ENCODE measurements at places on chromosomes 5 and 9. TPM values are rescaled to one million over a fixed set of nuclear protein-coding genes. Genes with fewer than 3 reads are reported as not detected.

- H3K4me3 ChIP-seq, result no peak overlapping the region
- H3K27me3 ChIP-seq, result no peaks in the 10 kb centered on the region
- H3K36me3 ChIP-seq, result peaks cover 78% of the 10 kb centered on the region
- H3K27ac ChIP-seq, result no peak overlapping the region
- DNase-seq, result no peak
Observed at GRCh38 chr9:134796882-134797281, 83.7 kb upstream of the FCN2 start.

GRCh38 chr5:1936901-1937300 is 54.2 kb upstream of the IRX4 start:
- DNase-seq, result no peak
- peaks cover 1% of the 10 kb centered on the region for H3K4me1 ChIP-seq
- H3K4me3 ChIP-seq, result no peak overlapping the region
- H3K36me3 ChIP-seq, result no peaks in the 10 kb centered on the region
- no peaks in the 10 kb centered on the region for H3K27me3 ChIP-seq

The ORM2 gene
- total RNA-seq, result not detected

The EQTN gene
- 0.13 TPM for total RNA-seq

The PCYOX1L gene
- 6.3 TPM for total RNA-seq
